ENCODE measurements at places on chromosomes 11 and 22.

- DNase-seq = no peak
These were observed 2.1 kb downstream of the TMPRSS4 start for GRCh38 chr11:118078911-118079411.

GRCh38 chr22:17303840-17304779 lies 65.2 kb upstream of the CECR2 start:
- peak; percentile 44 for DNase-seq

GRCh38 chr11:5665746-5666401 lies 19.0 kb downstream of the TRIM5 start:
- no peak for DNase-seq

DNA sequence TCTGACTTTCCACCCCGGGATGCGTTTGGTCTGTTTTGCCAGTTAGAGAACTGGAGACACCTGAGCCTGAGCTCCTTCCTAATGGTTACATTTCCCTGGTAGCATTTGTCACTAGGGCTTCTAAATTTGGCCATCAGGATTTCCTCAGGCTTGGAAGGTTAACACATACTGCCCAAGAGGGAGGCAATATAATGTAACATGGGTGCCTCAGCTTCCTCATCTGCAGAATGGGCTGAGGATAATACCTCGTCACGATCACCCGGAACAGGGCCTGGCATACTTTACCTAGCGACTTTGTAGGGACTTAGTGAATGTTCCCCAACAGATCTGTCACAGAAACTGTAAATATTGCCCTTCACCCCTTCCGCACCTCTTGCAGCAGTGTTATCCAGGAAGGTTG lies 11.3 kb downstream of the IL17RA start:
- no peak for DNase-seq

DNA sequence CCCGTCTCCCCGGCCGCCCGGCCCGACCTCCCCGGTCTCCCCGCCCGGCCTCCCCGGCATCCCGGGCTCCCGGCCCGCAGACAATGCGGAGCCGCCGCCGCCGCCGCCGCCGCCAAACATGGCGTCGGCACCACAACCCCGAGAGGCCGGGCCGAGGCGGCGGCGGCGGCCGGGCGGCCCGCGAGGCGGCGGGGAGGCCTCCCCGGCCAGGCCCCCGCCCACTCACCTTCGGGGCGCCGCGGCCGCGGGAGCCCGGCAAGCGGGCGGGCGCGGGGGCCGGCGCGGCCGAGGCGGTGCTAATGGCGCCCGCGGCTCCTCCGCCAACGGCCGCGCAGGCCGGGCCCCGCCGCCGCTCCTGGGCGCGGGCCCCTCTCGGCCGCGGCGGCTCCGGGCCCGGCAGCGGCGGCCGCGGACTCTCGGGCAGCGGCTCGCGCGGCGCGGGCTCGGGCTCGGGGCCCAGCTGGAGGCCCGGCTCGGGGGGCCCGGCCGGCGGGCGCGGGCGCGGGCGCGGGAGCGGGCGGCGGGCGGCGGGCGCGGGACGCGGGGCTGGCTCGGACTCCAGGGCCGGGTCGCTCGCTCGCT lies 311 bp downstream of the BRD1 start:
- DNase-seq = no peak

GRCh38 chr11:9210922-9211320 lies 54.2 kb downstream of the DENND5A start:
- no peak for DNase-seq

DNA sequence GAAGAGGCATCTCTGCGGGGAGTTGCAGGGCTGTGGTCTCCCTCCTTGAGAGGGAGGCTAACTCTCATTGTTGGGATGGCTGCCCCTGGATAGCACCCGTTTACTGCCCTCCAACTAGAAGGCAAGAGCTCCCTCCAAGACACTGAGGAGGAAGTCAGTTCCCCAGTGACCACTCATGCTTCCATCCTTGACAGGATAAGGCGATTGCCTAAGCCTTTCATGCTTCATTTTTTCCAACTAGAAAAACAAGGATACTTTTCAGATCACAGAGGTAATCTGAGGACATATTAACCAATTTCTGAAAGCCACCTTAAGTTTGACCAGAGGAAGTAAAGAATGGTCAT lies 186.6 kb downstream of the MAML2 start:
- no peak for DNase-seq

DNA sequence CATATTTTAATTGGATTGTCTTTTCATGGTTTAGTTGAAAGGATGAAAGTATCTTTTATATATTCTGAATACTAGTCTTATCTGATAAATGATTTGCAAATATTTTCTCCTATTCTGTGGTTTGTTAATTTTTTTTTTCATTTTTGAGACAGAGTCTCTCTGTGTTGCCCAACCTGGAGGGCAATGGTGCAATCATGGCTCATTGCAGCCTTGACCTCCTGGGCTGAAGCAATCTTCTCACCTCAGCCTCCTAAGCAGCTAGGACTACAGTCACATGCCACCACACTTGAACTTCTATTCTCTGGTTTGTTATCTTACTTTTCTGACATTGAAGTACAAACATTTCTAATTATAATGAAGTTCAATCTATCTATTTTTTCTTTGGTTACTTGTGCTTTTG lies 30.0 kb upstream of the FAR1 start:
- no peak for DNase-seq

DNA sequence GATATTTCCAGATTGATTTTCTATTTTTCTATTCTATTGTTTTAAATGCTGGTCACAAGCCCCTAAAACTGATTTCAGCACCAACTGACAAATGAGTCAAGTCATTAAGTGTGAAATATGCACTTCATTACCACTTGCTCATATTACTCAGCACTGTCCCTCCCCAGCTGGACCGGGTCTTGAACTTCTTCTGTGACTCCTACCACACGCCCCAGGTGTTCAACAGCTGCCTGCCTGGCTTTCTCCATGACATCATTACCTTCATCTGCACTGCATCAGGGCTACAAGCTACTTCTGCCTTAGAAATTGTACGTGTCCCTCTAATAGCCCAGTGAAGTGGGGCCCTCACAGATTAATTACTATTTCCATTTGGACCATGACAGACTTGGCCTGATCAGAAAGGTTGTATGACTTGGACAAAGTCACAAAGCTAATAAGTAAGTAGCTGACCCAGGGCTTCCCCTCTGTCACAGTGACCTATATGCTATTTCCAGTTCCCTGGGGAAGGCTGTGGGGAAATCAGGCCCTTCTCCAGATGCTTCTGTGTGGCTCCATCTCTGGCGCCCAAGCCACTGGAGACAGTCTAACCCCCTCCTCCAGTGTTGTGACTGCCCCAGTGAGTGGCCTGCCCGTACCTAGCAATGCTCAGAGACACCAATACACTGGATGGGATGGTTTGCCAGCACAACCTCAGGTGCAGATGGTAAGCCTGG lies 18.1 kb downstream of the TBC1D10A start:
- DNase-seq = no peak

DNA sequence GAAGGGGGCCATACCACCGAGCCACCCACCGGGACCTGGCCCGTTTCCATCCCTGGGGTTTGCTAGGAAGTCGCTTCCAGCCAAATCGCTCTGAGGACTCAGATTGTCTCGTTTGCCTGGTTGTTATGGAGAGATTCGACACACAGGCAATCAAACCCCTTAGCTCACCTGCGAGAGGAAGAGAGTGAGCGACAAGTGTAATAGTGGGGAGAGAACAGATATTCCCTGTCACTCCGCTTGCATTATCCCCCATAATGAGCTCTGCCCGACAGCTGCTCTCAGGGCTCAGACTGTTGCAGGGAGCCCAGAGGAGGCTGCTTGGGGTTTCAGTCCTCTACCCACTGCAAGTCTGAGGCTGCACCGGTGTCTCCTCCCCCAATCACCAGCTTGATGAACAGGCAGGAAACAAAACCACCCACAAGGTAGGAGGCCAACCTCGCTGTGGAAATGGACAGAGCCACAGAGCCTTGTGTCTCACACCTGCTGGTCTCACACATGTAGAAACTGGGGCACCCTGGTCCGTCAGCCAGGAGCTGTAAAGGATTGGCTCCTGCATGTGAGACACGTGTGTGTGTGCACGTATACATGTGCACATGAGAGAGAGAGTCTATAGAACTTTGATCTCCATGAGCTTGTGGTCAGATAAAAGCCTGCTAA lies 351.1 kb downstream of the BUD13 start:
- DNase-seq = no peak
